ENCODE measurements at places on chromosomes 13 and 19.

DNA sequence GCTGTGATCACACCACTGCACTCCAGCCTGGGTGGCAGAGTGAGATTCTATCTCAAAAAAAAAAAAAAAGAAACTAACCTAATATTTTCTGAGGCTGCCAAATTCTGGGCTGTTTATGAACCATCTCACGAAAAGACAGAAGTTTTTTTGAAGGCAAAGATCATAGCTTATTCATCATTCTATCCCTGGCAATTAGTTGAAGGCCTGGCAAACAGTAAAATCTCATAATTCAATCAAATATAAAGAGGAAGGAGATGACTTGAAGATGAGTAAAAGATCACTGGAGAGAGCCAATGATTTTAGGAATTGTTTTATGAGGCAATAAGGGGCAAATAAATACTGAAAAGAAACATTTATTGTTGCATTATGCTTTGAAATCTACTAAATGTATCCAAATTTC, 216.5 kb downstream of the DCLK1 start:
- no peak for DNase-seq

DNA sequence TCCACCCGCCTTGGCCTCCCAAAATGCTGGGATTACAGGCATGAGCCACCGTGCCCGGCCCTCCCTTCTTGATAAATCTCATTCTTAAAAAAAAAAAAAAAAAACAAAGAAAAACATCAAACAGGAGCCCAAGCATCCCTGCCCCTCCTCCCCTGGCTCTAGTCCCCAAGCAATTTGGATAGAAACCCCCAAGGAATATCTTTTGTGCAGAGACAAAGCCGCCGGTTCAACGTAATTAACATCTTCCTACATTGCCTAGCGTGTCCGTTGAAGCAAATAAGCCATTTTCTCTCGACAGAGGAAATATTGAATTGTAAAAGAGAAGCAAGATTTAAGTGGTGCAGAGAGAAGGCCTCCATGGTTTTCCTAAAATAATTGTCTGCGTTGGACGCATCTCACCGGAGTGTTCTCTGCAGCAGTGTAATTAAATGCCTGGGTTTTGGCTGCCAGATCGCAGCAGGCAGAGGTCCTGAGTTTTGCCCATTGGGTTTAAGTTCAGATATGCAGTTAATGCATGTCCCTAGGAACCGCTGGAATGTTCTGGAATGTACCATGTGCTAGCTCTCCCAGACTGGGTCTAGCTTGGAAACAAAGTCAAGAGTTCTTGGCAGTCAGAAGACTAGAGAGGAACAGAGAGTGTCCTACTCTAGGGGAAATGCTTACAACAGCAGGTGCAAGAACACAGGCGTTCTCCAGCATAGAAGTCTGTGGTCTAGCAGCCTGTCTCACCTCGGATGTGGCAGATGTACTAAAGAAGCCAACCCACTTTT, 30.8 kb downstream of the PIN1 start:
- DNase-seq = no peak

DNA sequence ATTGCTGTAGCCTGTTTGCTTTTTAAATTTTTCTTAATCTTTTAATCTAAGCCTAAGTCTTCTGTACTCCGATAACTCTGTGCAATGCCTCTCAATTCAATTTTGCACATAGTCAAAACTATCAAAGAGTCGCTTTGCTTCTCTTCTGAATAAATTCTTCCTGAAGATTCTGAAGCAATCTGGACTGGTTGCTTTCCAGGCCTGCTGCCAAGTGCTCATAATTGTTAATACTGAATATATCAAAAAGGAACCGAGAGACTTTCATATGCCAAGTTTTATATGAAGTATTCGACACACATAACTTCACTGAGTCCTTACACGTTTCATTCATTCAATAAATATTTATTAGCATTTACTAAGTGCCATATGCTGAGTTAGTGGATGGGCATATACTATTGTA, 91.3 kb downstream of the EDNRB start:
- no peak for DNase-seq

GRCh38 chr19:49930483-49931011, 1.2 kb upstream of the NUP62 start:
- DNase-seq = peak; percentile 32

GRCh38 chr13:44300895-44301638, 72.6 kb upstream of the SERP2 start:
- no peak for DNase-seq

DNA sequence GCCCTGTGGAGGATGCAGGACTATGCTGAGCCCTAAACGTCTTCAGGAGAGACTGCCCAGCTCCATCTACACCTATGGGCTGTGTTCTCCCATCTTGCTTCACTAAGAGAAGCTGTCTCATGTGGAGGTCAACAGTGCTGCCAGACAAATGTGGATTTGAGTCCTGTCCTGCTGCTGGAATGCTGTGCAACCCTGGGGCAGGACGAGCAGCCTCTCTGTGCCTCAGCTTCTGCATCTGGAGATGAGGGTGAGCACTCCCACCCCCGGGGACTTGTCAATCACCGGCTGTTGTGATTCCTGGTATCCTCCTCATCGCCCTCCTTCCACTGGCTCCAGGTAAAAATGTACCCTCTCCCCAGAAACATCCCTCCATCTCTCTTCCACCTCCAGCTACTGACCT, 16.3 kb downstream of the EPS15L1 start:
- DNase-seq = no peak
